NCI-H524 (cell line): ENCODE measurements at places on chromosomes 13 and 19.

DNA sequence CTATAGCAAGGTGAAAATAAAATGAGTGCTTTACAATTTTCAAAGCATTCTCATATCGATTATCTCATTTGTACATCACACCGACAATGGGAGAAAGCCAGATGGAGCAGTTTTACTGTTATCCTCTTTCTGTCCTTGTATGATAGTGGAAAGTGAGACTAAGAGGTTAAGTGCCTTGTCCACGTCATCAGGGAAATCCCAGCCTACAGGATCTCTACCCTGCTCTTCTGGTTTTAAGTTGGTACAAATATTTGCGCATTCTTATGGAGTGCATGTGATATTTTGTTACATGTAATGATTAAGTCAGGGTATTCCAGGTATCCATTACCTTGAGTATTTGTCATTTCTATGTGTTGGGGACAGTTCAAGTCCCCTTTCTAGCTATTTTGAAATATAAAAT, 12.4 kb upstream of the ENOX1 start:
- no peak for DNase-seq

- DNase-seq, result no peak
Observed at GRCh38 chr13:25136880-25137787, 35.0 kb downstream of the AMER2 start.

DNA sequence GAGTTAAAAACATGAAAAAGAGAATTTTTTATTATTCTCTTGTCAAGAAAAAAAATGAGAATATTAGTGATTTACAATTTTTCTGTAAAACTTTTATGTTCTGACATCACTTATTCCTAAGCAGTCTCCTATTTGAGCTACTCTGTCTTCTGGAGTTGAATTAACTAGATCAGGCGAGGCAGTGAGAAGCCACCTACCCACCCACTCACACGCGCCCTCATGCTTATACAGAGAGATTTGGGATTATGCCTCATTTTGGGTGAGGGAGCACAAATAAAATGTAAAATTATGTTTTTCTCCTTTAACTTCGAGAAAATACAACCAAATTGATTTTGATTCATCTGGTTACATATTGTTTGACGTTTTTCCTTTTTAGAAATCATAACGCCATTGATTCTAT, 424.5 kb downstream of the ITGBL1 start:
- no peak for DNase-seq

- no peak for DNase-seq
Observed at GRCh38 chr13:48908381-48909055, 67.2 kb upstream of the FNDC3A start.
